Stimulated activated naive CD8-positive, alpha-beta T cell treated with anti-CD3 and anti-CD28 coated beads, Interleukin-15, Interleukin-2, amounts not matched to agents 100 U/mL and 50 U/mL, for 24 hours (primary cell): ENCODE measurements at places on chromosomes 5 and 9.

DNA sequence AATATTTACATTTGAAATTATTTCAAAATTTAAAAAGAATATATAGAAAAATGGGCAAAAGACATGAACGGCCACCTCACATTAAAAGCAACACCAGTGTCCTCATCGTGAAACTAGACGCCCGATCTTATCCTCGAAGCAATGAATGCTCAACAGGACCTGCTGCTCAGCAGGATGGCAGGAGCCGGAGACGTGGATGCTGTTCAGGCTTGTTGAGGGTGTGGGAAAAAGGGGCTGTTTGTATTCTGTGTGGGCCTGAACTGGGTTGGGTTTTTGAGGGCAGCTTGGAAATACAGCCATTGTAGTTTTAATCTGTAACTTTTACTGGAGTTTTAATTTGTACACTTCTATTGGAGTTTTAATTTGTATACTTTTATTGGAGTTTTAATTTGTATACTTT, 20.3 kb downstream of the EXOC3 start:
- no peak for DNase-seq

GRCh38 chr5:10254686-10255085, 4.6 kb downstream of the CCT5 start:
- DNase-seq, result no peak

DNA sequence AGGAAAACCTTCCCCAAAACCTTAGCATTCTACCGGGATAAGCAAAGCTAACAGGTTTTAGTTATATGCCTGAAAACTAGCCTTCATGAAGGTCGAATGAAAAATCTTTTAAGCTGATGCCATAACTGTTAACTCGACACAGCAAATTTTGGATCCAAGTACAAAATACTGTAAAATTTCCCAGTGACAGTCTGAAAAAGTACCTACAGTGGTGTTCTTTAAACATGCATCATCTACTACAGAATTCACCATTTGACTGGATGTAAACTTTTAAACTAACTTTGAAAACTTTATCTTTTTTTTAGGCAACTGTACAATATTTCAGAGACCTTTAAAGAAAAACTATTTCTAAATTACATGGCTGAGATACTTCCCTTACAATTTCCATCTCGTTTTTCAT, 791 bp downstream of the RAPGEF6 start:
- no peak for DNase-seq

DNA sequence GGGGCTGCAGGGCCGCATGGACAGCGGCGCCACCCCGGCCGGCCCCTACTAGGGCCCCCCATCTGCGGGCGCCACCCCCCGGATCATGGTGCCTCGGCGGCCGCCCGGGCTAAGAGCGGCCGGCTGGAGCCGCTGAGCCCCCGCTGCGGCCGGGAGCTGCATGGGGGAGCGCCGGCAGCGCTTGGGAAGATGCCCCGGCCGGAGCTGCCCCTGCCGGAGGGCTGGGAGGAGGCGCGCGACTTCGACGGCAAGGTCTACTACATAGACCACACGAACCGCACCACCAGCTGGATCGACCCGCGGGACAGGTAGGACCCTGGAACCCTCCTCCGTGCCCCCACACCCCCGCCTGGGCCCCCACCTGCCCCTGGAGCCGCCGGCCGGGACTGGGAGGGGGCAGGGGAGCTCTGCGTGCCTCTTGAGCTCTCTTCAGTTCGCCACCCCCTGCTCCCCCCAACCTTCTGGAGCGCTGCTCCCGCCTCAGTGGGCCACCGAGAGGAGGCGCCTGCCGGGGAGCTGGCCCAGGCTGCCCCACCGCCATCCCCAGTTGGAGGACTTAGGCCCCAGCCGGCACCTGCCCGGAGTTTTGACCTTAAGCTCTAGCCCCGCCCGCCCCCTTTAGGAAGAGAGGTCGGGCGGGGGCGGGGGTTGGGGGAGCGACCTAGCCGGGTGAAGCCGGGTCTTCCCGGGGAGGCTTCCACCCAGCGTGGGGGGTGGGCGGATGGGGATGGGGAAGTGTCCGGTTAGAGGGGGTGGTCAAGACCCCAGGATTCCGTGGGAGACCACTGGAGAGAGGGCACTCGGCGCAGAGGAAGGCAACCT, 730 bp downstream of the WWC1 start:
- DNase-seq, result no peak

GRCh38 chr5:83102364-83102980, 25.1 kb downstream of the XRCC4 start:
- no peak for DNase-seq

DNA sequence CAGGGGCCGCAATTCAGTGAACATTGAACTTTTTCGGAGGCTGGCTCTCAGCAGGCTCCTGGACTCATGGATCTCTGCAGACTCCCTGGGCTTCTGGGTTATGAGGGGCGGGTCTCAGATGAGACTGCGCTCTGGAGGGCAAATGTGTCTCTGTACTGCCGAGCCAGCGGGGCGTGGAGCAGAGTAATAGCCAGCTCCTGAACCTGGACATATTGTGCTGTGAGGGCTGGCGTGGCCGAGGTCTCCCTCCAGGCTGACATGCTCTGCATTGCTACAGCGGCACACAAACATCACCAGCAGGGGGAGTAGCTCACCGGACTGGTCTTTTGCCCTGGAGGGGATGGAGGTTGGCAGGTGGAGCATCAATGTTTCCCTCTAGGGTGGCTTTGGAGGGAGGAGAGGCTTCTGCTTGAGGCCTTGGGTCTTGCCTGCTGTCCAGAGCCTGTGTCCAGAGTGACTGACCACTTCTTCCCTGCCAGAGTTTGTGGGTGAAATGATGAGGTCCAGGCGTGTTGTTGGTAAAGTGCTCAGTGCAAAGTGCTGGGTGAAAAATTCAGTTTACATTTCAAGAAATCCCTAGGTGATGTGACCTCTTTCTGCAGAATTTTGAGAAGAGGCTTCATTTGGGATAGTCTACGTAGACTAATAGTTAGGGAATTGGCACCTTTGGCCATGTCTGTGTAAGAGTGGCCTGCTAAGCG, 10.9 kb upstream of the GADD45G start:
- DNase-seq, result peak; percentile 75

GRCh38 chr9:124215956-124216355, 41.8 kb upstream of the NEK6 start:
- DNase-seq, result no peak

DNA sequence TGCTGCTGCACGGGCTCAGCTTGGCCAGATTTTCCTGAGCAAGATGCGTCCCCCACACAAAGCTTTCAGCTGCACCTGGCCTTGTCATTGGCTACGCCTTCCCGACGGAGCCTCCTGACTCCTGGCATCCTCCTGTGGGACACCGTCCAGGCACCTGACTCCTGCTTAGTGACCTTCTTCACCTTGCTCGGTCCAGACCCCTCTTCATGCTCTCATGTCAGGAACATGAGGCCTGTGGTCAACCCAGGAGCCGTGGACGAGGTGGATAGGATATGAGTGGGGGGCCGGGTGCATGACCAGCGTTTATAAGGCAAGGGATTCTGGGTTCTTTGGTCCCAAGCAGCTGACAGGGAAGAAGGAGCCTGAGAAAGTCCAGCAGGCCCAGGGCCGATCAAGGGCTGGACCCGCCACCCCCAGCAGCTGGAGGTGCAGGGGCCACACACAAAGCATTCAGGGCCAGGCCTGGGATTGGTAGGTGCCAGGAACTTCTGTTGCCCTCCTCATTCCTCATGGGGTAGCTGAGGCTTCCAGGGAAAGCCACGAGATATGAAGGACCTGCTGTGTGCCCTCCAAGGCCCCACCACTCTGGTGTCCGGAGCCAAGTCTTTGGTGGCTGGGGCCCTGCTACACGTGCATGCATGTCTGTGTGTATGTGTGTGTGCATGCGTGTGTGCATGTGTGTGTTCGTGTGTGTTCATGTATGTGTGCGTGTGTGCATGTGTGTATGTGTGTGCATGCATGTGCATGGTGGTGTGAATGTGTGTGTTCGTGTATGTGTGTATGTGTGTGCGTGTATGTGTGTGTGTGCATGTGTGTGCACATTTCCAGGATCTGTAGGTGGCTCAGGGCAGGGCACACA, 34.9 kb downstream of the SLC6A3 start:
- DNase-seq, result no peak

DNA sequence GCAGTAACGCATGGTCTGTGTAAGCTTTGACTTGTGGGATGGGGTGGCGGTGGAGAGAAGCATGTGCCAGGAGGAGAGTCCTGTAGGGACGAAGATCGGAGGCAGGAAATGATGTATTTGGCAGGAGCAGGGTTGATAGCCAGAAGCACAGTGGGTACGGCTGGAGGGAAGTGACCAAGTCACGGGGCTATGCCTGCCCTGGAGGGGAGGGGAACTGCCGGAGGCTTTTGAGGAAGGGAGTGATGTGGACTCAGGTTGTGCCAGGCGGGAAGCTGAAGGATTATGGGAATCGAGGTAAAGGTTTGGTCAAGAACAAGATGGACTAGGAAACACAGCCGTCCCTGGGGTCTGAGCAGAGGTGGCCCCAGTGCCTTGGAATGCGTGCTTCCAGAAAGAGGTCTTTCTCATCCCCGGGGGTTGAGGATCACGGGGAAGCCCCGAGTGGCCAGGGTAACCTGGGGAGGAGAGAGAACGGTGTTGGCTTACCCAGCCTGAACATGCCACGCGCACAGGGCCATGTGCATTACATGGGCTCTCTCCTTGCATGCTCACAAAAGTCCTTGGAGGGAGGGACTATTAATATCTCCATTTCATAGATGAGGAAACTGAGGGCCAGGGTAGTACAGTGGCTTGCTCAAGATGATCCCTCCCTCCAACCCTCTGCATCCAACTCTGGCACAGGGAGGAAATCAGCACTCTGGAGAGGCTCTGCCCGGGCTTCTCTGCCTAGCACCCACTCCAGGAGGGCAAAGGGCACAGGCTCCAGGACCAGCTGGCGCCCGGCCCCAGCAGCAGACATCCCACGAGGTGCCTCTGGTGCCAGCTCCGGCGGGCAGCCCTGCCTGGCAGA, 253.8 kb downstream of the PBX3 start:
- no peak for DNase-seq

- DNase-seq, result no peak
These were observed 496.8 kb downstream of the MAT2B start for GRCh38 chr5:164002214-164002613.

DNA sequence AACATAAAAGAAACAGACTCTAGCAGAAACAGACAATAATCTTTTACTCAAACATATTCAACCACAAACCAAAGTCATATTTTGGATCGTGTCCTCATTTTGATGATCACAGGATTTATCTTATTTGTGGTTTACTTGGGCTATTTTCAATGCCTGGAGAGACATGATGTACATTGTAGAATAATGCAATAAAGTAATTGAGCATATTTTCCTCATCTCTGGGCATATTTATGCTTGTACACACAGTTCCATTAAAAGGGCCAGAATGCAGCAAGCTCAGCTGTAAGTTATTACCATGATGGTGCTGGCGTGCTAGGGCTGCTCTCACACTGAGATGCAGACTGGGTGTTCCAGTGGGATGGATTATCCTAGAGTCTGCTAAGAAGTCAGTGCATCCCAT, 456.7 kb downstream of the TLE4 start:
- DNase-seq, result no peak

- DNase-seq, result no peak
These were observed 48.9 kb downstream of the ZNF608 start for GRCh38 chr5:124697501-124697900.
